Epithelial cell of proximal tubule (primary cell): ENCODE measurements at places on chromosomes 16 and 17. TPM values are rescaled to one million over a fixed set of nuclear protein-coding genes. Genes with fewer than 3 reads are reported as not detected.

Gene UBE2G1
- 65.4 and 68.1 TPM in 2 replicates for total RNA-seq

Gene KCNH4
- not detected in 2 replicates for total RNA-seq

Gene TMEM256
- 134 and 163 TPM in 2 replicates for total RNA-seq

Gene HIGD1B
- not detected in 2 replicates for total RNA-seq

Gene KRT28
- not detected in 2 replicates for total RNA-seq

Gene GPRC5B
- total RNA-seq = 9.9 and 11.4 TPM in 2 replicates

Gene SF3B3
- total RNA-seq = 65.9 and 168 TPM in 2 replicates

Gene FNDC8
- not detected in 2 replicates for total RNA-seq

Gene BRD7
- 54.3 and 61.1 TPM in 2 replicates for total RNA-seq

Gene PRDM7
- not detected in 2 replicates for total RNA-seq

Gene PITPNM3
- total RNA-seq = 0.65 and 1.3 TPM in 2 replicates

Gene MPP3
- 8.6 and 10.8 TPM in 2 replicates for total RNA-seq

Gene SLC52A1
- 0.07 and 1.3 TPM in 2 replicates for total RNA-seq

Gene CACNA1H
- total RNA-seq = 0.22 and 0.29 TPM in 2 replicates

Gene ST6GALNAC2
- 1.4 and 2.9 TPM in 2 replicates for total RNA-seq

Gene HID1
- 9.0 and 19.1 TPM in 2 replicates for total RNA-seq

Gene NPIPB13
- total RNA-seq = 0.98 and 4.0 TPM in 2 replicates

Gene CNTNAP1
- total RNA-seq = 4.1 and 11.8 TPM in 2 replicates

Gene RAPGEFL1
- total RNA-seq = 2.1 and 2.8 TPM in 2 replicates

Gene BCAR1
- total RNA-seq = 125 and 136 TPM in 2 replicates

Gene PLCG2
- 0.58 and 2.5 TPM in 2 replicates for total RNA-seq

Gene TPSB2
- total RNA-seq = not detected in 2 replicates

Gene SMIM36
- not detected in 2 replicates for total RNA-seq

Gene RDM1
- total RNA-seq = 2.8 and 4.0 TPM in 2 replicates
